ENCODE measurements at places on chromosomes 12 and 14.
A peak's percentile ranks its signal among the peaks of the same experiment; 100 is the strongest.

GRCh38 chr12:143964-144649 is 69.8 kb downstream of the SLC6A12 start:
- DNase-seq: no peak

DNA sequence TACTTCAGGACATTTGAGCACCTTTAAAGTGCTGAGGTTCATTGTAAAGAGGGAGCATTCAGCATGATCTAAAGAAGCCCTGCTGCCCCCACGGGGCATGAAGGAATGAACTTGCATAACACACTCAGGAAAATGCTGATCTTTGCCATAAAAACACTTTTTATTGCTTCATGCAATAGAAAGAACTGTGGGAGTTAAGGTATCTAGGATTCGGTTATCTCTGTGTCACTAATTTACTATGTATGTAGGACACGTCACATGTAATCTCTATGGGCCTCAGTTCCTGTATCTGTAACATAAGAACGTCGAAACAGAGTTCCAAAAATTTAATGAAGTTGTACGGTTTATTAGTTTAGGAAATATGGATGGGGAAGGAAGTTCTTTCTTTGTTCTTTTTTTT is 33.0 kb downstream of the BTBD7 start:
- no peak for DNase-seq

GRCh38 chr14:73764406-73765280 is 50.5 kb upstream of the PNMA1 start:
- DNase-seq: no peak

DNA sequence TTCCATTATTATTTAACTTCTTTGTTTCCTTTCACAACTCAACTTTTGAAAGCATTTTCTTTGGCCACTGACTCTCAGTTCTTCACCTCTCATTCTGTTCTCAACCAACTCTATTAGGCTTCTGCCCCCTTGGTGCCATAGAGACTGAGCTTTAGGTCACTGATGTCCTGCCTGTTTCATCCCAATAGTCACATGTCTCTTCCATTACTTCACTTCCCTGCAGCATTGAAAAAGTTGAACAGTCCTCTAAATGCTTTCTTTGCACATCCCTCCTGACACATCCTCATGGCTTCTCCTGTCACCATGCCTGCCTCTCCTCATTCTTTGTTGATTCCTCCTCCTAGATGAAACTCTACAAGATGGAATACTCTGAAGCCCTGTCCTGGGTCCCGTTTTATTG is 2.7 kb downstream of the CLEC12A start:
- DNase-seq: no peak

DNA sequence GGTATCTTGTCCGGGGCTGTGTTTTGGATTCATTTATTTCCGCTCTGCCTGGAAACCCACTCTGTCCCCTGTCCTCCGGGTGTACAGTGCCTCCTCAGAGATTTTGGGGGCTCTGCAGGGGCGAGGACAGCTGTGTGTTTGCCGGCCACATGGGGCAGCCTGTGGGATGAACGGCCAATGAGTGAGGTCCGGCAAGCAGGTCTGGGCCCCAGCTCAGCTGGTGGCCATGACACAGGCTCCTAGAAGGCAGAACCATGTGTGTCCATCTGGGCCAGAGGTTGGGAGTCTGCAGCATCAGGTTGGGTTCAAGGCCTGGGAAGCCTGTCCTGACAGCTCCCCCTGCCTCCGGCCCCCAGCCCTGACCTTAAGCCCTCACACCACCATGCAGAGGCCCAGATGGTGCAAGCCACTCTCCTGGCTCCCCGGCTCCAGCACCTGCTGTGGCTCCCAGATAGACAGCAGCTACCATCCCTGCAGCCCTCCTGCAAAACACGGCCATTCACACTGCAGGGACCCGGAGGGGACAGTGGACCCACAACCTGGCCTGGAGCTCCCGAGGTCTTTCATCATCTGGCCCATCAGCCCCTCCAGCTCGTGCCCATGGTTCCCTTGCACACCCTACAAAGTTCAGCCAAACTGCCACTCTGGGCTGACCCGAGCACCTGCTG is 220.1 kb upstream of the C14orf180 start:
- DNase-seq: no peak

- DNase-seq: no peak
These were observed 196.2 kb downstream of the CHST11 start for GRCh38 chr12:104652910-104653309.

GRCh38 chr12:38370311-38370710 is 53.7 kb downstream of the ALG10B start:
- DNase-seq: no peak

- DNase-seq: no peak
These were observed 54.4 kb downstream of the EFCAB11 start for GRCh38 chr14:89899917-89900663.

DNA sequence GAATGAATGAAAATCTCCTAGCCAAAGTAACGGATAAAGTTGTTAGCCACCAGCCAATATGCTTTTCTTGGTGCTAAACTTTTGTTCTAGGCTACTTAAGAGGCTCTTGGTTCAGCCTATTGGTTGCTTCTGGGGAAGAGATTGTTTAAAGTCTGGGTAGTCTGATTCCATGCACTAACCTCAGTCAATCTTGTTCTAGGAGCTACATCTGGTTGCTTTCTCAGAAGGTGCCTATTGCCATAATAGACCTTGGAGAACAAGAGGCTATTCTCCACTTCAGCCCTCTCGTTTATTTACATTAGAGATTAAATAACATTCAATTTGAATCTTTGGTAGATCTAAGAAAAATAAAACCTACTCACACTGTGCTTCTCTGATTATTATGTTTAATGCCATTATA is 40.8 kb upstream of the OTOGL start:
- no peak for DNase-seq

GRCh38 chr12:82524641-82525040 is 162.1 kb upstream of the TMTC2 start:
- DNase-seq: no peak

DNA sequence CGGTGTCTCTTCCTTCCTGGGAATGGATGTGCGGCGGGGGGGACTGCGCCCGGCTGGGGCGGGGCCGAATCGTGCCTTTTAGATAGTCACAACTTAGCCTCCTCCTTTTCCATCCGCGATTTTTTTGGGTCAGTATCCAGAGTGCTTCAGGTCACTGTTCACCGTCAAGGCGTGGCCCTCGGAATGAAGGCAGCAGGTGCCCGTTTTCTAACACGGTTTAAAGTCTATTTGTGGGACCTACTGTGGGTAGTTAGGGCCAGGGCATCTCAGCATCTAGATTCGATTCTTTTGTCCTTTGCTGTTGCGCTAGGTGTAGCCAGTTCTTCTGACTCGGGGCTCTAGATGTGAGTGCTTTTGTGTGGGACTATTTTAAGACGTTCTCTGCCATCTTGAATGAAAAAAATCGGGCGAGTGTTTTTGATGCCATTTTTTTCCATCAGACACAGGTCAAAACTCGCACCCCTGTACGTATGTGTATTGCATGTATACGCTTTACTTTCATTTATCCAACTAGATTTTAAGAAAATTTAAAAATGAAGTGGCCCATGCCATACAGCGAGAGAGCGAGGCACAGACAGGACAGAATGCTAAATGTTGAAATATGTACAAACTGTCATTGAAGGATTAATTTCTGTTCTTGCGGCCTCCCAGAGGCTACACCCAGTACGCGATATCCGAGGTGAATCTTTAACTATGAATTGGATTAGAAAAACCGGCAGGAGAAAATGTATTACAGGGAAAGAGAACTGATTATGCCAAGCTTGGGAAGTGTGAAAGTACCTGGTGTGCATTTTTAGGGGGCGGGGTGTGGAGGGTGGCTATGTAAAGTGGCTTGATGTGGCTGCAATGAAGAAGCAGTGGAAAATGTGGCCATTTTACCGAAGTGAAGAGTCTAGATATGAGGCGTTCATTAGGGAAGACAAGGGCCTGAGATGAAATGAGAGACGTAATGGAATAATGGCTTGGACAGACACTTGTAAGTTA is 835 bp downstream of the VEZT start:
- peak; percentile 38 for DNase-seq

- DNase-seq: no peak
These were observed 5.1 kb upstream of the LTBP2 start for GRCh38 chr14:74616996-74617700.

GRCh38 chr14:55578511-55578910 is 1.5 kb upstream of the KTN1 start:
- DNase-seq: no peak

- DNase-seq: no peak
These were observed 904 bp upstream of the PAPOLA start for GRCh38 chr14:96501217-96501739.

DNA sequence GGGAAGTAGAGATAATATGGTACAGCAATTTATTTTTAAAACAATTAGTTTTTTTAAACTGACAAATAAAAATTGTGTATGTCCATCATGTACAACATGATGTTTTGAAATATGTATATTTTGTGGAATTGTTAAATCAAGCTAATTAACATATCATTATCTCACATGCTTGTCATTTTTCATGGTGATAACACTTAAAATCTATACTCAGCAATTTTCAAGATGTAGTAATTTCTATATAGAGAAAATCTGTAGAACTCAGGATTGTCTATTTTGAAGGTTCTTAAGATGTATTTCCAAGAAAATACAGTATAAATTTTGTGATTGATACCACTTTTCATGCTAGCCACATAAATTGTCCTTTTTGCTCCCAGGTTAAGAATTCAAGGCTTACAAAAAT is 247.1 kb downstream of the FBXL14 start:
- no peak for DNase-seq

GRCh38 chr14:105315211-105315721 is 718 bp downstream of the PACS2 start:
- DNase-seq: no peak

DNA sequence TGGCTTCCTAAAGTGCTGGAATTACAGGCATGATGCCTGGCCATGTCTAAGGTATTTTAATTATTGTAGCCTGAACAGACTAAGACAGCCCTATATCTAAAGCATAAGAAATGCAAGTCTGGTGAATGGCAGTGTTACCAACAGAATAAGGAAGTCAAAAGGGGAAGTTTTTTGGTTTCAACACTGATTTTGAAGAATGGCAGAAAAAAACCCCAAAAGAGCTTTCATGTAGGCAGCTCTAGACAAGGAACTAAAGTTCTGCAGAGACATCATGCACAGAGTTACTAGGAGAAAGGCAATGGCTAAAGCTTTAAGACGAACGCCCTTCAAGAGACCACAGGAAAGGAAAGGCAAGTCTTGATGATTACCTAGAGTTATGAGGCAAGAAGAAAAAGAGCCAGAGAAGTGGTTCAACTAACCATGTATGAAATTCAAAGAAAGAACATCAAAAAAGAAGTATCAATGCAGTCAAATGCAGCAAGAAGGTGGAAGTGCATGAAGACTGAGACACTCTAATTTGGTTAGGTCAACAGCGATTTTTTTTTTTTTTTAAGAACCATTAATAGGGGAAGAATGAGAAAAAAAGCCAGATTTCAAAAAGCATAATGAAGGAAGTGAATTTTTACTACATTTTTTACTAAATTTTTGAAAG is 50.8 kb downstream of the RPS6KA5 start:
- DNase-seq: no peak

DNA sequence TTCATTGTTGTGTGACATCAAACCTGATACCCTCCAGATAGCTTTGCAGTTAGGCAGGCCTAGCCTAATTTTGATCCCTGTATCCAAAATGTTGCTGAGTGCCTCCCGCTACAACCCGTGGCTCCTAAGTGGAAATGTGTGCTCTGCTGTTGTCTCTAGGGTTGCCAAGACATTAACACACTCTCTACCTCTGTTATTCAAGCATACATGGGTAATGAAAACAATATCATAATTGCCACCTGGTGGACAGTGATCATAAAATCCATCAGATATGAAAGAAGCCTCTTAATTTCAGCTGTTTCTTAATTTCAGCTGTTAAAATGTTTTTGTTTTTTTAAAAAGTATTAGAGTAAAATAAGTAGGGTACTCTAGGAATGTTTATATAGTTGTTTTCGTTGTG is 93.5 kb downstream of the PLEKHA5 start:
- DNase-seq: no peak

DNA sequence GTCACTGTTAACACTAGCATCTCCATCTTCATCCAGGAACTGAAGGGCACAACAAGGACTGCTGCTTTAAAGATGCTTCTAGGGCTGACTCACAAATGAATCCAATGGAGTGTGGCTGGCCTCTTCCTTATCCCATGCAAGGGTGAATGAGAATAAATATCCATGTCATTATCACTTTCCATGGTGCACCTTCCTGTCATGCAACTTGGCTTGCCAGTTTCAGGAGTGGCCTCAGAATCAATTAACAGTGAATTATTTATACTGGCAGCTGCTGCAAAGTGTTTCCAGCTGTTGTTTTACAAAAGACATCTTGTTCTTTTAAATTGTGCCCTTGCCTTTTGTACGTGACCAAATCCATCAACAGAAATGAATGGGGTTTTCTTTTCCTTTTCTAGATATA is 499.3 kb upstream of the TMEM132C start:
- no peak for DNase-seq

- no peak for DNase-seq
These were observed 168.9 kb upstream of the RASSF8 start for GRCh38 chr12:25789541-25789944.

GRCh38 chr14:94355191-94355794 is 32.2 kb upstream of the SERPINA6 start:
- no peak for DNase-seq

GRCh38 chr12:53476769-53477209 is 22.5 kb downstream of the MAP3K12 start:
- no peak for DNase-seq

- no peak for DNase-seq
These were observed 149.2 kb downstream of the DYRK2 start for GRCh38 chr12:67797753-67798152.

DNA sequence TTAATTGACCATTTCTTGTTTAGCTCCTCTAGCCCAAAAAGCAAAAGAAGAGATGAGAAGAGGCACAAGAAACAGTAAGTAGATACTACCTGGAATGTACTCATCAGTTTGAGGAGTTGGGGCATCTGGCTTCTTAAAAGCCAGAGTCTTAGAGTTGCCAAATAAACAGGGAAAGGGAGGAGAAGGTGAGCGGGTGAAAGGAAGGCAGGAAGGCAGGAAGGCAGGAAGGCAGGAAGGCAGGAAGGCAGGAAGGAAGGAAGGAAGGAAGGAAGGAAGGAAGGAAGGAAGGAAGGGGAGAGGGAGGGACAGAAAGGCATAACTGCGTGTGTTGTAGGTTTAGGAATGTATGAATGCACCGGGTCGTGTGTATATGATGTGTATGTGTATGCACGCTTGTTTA is 56.7 kb upstream of the HSPB8 start:
- DNase-seq: no peak

- DNase-seq: no peak
These were observed 1.3 kb upstream of the ZDHHC17 start for GRCh38 chr12:76762601-76762980.

DNA sequence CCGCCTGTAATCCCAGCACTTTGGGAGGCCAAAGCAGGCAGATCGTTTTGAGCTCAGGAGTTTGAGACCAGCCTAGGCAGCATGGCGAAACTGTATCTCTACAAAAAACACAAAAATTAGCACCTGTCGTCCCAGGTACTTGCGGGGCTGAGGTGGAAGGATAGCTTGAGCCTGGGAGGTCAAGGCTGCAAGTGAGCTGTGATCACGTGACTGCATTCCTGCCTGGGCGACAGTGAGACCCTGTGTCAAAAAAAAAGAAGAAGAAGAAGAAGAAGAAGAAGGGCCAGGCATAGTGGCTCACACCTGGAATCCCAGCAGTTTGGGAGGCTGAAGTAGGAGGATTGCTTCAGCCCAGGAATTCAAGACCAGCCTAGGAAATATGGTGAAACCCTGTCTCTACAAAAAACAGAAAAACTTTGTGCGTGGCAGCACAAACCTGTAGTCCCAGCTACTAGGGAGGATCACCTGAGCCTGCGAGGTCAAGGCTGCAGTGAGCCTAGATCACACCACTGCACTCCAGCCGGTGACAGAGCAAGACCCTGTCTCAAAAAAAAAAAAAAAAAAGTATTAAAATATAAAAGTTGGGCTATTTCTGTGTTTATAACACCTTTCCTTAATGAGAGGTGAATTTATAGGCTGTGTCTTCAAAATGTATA is 15.5 kb downstream of the RXYLT1 start:
- no peak for DNase-seq
